Naive thymus-derived CD8-positive, alpha-beta T cell (primary cell): ENCODE measurements at places on chromosomes 4 and X. TPM values are rescaled to one million over a fixed set of nuclear protein-coding genes. Genes with fewer than 3 reads are reported as not detected.

- DNase-seq = no peak
These were observed 22.1 kb upstream of the TRIM60 start for GRCh38 chr4:165009493-165010227.

GRCh38 chr4:78213218-78213617, 156.1 kb downstream of the FRAS1 start:
- DNase-seq = no peak

- DNase-seq = no peak
These were observed 259.2 kb upstream of the GALNTL6 start for GRCh38 chr4:171553961-171554360.

DNA sequence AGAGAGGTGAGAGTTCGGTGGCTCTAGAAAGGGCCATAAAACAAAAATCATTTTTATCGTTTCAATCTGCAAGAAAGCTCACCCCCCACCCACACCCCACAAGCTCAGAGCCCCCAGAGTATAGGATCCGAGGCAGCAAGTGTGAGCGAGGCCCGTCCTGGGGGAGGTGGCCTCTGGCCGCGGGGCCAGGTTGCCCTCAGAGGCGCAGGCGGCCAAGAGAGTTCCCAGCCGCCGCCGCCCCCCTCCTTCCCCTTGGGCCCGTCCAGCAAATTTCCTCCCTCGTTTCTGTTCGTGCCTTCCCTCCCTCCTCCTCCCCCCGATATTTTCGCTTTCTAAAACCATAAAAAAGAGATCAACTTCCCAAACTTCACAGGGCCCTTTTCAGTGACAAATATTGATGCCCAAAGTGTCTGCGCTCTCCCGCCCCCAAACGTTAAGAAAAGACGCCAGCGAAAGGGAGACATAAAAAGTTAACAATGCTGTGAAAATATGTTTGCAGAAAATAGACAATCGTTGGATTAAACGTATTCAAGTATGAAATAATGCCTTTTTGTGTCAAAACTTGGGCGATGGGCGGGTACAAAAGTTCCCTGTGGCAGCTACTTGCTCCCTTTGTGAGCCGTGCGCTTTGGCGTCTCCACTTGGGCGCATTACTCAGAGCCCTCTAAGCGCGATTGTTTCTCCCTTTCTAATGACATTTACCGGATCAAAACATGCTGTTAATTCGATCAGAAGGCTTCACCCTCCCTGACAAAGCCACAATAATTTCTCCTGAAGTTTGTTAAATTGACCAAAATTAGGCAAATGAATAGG, 1.1 kb upstream of the HELT start:
- no peak for DNase-seq

- no peak for DNase-seq
These were observed 22.8 kb upstream of the SEC24B start for GRCh38 chr4:109410776-109411175.

GRCh38 chrX:119757979-119758730, at the start of gene SOWAHD:
TSS of gene SOWAHD (plus strand) at chrX:119758588. CDS start at chrX:119758668, 80 bp downstream.
- no peak for DNase-seq

DNA sequence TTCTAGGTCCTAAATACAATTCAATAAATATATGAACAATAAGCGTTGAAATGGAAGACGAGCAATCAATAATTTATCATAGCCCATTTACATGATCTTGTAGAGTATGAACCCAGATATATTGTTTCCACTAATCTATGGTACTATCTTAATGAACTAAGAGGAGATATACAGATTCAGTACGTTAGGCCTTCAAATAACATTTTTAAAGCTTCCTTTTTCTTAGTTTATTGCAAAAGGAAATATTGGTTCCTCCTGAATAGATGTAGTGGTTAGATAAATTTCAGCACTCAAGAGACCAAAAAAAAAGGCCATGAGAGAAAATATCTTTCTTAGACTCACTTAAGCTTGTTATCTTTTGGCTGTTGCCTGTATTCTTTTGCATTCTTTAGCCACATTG, 147.5 kb upstream of the PITX2 start:
- no peak for DNase-seq

Gene SPATA4
- not detected for polyA plus RNA-seq

Gene HPRT1
- 94.1 TPM for polyA plus RNA-seq

Gene ANKRD37
- polyA plus RNA-seq = 10.3 TPM

Gene MMRN1
- not detected for polyA plus RNA-seq
